ENCODE measurements at places on chromosomes 3 and 15.
A peak's percentile ranks its signal among the peaks of the same experiment; 100 is the strongest.

DNA sequence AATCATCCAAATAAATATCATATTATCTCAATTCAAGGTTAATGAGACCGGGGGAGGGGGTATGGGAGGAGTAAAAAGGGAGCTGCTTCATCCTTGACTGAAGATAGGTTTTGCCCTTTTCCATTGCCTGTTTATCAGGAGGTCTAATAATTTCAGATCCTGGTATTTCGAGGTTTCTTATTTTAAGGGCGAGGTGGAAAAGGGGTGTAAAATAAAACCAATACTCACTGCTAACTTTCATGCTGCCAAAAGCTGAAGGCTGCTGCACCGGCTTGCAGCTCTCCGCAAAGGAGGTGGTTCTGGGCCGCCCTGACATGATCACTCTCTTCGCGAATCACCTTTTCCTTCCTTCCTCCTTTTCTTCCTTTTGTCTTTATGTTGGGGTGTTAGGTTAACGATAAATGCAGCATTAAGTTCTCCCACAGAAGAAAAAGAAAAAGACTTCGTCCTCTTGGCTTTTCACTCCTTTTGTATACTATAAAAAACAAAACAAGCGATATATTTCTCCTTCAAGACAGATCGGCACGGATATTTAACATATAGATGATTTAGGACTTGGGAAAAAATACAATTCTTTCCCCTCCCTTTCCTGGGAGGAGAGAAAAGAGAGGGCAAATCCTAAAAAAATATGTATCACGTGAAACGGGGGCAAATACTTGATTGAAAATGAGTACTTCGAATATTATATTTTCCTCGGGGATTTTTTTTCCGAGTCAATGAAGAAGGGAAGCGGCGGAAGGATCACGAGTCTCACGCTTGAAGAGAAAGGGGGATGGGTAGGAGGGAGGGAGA lies 932 bp downstream of the GSK3B start:
- DNase-seq = peak; percentile 27

GRCh38 chr3:122956693-122957455 lies 70.7 kb downstream of the SEMA5B start:
- no peak for DNase-seq

GRCh38 chr15:47955021-47955420 lies 165.8 kb upstream of the SLC24A5 start:
- DNase-seq = no peak

- no peak for DNase-seq
Observed at GRCh38 chr3:188417271-188417696, 263.3 kb downstream of the LPP start.

GRCh38 chr15:56653107-56653506 lies 80.2 kb downstream of the ZNF280D start:
- DNase-seq = no peak

- DNase-seq = no peak
Observed at GRCh38 chr15:58588096-58588495, 156.3 kb downstream of the LIPC start.
